ENCODE measurements at places on chromosomes 7 and 10.

DNA sequence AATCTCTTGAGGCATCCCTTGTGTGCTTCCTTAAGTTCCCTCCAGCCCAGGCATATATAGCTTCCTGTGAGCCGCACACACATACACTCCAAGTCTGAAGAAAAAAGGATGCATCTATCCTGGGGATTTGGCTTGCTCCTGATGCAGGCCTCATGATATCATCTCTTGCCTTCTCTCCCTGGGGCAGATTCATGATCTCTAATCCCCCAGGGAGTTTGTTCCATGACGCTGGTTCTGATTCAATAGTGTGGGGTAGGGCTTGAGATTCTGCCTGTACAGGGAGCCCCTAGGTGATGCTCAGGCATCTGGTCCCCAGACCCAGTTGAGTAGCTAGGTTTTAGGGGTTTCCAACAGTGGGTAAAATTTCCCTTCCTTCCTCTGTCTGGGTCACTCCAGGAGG is 1.5 kb downstream of the PON1 start:
- no peak for DNase-seq

DNA sequence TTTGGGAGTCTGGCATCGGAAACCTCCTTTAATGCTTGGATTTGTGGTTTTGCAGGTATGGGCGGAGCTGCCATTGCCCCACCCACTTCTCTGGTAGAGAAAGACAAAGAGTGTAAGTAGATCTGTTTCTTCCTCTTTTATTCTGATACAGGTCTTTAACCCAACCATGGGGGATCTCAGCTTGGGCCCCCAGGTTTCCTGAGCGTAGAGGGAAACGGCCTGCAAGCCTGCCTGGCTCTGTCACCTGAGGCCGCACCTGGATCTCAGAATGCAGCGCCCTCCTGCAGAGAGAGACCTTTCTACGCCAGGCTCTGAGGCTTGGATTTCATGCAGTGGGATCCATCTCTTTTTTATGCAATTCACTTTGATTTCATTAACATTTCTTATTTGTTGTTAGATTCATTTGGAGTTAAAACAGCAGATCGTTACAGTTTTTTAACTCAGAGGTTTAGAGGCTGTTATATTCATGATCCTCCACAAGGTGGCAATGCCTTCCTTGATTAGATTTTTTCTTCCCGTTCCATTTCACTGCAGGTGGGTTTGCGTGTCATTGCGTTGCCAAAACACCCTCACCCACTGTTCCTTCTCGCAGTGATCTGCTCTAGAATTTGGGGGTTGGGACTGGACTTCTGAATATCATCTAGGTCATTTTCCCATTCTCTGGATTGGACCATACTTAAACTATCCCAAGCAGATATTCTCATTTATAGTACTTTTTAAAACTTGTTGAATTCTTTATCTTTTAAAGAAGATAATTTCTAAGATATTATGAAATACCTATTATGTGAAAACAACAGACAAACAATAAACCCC is 20.0 kb downstream of the RBM17 start:
- DNase-seq, result no peak

- no peak for DNase-seq
Measured at GRCh38 chr7:154914996-154915380, 87.9 kb downstream of the PAXIP1 start.

- DNase-seq, result no peak
Measured at GRCh38 chr10:93865794-93866425, 27.9 kb upstream of the SLC35G1 start.

GRCh38 chr7:3984456-3984855 is 683.4 kb downstream of the SDK1 start:
- DNase-seq, result no peak

DNA sequence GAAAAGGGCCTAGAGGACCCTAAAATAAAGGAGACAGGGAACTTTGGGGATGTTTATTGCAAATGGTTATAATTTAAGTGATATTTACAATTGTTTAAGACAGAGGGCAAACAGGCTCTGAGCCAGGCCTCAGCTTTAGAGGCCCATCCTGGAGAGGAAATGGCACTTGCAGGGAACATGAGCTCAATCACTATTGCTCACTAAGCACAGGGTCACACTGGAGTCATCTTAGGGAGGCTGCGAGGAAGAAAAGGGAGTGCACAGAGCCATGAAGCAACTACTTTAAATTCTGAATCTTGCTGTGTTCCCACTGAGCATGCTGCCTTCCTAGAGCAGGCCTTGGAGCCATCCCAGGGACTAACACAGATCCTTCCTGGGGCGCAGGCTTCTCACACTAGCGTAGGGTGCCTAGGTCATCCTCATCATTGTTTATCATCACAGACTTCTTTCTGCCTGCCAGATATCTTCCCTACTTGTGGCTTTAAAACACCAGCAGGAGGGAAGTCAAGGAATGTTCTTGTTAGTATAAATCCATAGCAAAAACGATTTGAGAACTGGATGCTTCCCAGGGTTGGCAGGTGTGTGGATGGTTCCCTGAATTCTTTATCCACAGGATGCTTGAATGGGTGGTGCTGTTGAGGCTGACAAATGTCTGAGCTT is 12.7 kb upstream of the DNAJB12 start:
- DNase-seq, result no peak

GRCh38 chr10:32326680-32327363 is 20.1 kb downstream of the EPC1 start:
- no peak for DNase-seq

GRCh38 chr7:47945261-47946015 is 2.8 kb downstream of the PKD1L1 start:
- no peak for DNase-seq

GRCh38 chr7:47465191-47465590 is 116.7 kb downstream of the TNS3 start:
- DNase-seq, result no peak

DNA sequence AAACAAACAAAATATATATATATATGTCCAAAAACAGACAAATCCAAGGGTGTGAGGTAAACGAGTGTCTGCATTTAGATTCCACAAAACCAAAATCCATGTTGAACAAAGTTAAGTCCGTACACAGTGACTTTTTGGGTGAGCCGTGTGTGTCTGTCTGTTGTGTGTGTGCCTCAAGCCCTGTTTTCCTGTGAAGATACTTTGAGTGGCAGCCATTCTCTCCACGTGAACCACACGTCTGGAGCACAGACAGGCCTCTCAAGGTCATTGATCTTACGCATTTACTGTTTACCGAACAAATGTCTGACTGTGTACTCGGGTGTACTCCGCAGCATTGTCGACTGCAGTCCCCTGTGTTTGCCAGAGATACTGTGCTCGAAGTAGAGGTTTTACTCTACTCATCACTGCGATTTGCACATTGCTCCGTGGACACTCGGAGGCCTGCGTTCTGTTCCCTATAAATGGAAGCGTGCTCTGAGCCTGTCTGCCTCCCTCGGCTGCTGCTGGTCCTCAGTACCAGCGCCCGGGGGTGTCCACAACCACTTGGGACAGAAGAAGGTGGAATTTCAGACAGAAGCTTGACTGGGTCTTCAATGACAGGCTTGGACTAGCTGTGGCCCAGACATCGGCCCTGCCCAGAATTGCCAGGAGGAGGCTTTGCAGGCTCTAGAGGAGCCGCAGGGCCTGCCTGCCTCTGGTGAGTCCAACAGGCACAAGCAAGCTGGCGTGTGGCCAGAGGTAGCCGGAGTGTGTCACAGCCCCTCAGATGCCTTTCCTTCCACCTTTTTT is 22.1 kb downstream of the CYP17A1 start:
- DNase-seq, result no peak

DNA sequence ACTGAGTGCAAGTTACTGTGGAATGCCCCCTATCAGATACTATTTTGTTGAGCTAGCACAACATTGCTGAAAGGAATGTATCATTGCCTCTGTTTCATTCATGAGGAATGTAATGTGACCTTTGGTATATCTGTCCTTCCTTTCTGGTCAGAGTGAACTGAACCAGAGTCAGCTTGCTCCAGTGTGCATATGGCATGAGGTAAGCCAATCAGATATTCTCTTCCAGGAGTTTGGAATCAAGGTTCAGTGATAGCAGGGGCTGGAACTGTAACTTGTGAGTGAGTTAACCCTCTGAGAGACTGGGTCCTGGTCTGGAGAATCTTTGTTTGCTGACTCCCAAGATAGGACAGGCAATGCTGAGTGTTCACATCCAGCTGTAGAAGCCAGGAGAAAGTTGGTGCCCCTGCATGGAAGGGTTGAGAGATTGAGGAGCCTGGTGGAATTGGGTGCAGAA is 45.3 kb upstream of the OSBPL3 start:
- no peak for DNase-seq

- DNase-seq, result no peak
Measured at GRCh38 chr10:4013651-4014121, 228.7 kb upstream of the KLF6 start.

- DNase-seq, result no peak
Measured at GRCh38 chr7:43395351-43395750, 187.6 kb upstream of the STK17A start.

GRCh38 chr10:35015843-35016408 is 74.2 kb downstream of the CUL2 start:
- no peak for DNase-seq

GRCh38 chr7:75579899-75580298 is 87.8 kb downstream of the SPDYE5 start:
- DNase-seq, result no peak

GRCh38 chr7:119232091-119232490 is 1007.6 kb downstream of the ANKRD7 start:
- no peak for DNase-seq

GRCh38 chr7:46530081-46530750 is 609.1 kb upstream of the IGFBP3 start:
- DNase-seq, result no peak

GRCh38 chr7:25852211-25852938 is 299.6 kb upstream of the NFE2L3 start:
- DNase-seq, result no peak

DNA sequence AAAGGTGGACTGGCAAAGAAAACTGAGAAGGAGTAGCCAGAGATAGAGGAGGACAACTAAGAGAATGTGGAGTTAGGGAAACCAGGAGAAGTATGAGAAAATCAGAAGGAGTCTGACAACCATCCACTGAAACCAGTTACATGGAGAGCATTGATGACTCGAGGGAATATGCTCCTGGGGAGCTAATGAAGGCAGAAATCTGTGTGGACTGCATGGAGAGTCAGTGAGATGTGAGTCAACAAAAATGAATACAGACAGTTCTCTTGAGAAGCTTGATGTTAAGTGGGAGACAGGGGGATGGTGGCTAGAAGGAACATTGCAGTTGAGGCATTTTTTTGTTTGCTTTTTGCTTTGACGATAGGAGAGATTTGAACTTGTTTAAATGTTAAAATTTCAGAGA is 34.3 kb upstream of the ZNF32 start:
- DNase-seq, result no peak

DNA sequence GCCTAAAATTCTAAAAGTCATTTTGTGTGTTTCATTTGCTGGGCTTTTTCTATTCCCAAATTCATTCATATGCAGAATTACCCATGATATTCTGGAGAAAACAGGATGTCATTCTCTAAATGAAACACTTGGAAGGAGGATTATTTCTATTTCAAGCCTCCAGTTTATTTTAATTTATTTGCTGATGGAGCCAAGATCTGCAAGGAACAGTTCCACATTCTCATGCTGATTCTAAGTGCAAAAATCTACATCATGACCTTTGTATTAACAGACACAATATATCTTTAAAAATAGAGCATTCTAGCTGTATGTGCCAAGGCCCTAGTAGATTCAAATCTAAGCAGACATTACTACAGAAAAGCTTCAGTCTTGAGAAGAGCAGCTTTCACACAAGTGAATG is 51.3 kb upstream of the KCND2 start:
- DNase-seq, result no peak

- DNase-seq, result no peak
Measured at GRCh38 chr7:106472741-106473140, 188.0 kb upstream of the NAMPT start.

DNA sequence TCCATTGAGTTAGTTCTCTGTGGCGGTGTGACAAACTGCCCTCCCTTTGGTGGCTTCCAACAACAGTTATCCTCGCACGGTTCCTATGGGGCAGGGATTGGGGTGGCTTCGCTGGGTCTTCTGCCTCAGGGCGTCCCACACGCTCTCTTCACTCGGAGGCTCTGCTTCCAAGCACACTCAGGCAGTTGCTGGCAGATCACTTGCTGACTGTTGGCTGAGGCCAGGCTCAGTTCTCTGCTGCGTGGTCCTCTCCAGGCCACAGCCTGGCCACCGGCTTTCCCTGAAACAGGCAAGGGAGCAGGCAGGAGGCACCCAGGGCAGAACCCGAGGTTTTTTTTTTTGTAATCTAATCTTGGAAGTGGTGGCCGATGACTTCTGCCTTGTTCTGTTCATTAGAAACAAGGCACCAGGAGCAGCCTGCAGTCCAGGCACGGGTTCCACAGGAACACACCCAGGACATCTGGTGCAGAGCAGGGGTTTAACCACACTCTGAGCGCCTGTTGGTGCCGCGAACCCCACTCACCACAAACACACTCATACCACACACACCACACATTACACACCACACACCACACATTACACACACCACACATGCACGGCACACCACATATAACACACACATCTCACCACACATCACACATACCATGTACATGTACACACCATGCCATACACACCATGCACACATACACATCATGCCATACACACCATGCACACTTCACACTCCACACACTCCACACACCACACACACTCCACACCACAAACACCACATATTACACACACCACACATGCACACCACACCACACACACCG is 112.2 kb downstream of the PTPN20 start:
- DNase-seq, result no peak

DNA sequence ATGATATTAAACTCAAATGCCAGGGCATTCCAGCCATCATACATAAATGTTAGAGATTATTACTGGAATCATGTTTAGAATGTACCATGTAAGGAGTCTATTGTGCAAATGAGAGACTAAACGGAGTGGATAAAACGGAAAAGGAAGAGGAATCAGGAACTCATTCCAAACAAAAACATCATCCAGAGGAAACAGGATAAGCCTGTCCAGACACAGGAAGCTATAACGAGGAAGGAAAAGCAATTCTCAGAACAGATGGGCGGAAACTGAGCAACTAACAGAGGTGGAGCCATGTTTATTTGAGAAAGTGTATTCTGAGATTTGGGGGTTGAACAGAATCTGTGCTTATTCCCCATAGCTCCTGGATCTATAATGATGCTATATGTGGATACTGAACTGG is 52.3 kb upstream of the TRIM24 start:
- DNase-seq, result no peak

DNA sequence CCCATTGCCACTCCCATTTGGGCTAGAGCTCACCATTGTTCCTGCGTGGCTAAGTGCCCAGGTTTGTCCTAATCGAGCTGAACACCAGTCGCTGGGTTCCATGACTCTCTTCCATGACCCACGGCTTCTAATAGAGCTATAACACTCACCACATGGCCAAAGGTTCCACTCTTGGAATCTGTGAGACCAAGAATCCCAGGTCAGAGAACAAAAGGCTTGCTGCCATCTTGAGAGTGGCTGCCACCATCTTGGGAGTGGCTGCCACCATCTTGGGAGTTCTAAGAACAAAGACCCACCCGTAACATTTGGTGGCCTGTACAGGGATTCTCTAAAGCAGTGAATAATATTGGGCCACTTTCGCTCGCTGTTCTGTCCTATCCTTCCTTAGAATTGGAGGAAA is 37.0 kb downstream of the AKR1B15 start:
- no peak for DNase-seq

GRCh38 chr10:69389827-69390490 is 26.8 kb downstream of the TACR2 start:
- no peak for DNase-seq

All from NCI-H187 treated with DMSO at 0.1 percent for 48 hours (cell line).